ENCODE measurements at places on chromosomes 11 and 22. TPM values are rescaled to one million over a fixed set of nuclear protein-coding genes. Genes with fewer than 3 reads are reported as not detected.

GRCh38 chr11:94525546-94526324 lies 13.5 kb downstream of the C11orf97 start:
- DNase-seq = peak; percentile 86

- no peak for DNase-seq
Observed at GRCh38 chr22:30308093-30308492, 18.6 kb downstream of the TBC1D10A start.

GRCh38 chr22:29788339-29789279 lies 21.4 kb downstream of the UQCR10 start:
- DNase-seq = no peak

- DNase-seq = no peak
Observed at GRCh38 chr11:123562829-123563228, 91.6 kb downstream of the SCN3B start.

DNA sequence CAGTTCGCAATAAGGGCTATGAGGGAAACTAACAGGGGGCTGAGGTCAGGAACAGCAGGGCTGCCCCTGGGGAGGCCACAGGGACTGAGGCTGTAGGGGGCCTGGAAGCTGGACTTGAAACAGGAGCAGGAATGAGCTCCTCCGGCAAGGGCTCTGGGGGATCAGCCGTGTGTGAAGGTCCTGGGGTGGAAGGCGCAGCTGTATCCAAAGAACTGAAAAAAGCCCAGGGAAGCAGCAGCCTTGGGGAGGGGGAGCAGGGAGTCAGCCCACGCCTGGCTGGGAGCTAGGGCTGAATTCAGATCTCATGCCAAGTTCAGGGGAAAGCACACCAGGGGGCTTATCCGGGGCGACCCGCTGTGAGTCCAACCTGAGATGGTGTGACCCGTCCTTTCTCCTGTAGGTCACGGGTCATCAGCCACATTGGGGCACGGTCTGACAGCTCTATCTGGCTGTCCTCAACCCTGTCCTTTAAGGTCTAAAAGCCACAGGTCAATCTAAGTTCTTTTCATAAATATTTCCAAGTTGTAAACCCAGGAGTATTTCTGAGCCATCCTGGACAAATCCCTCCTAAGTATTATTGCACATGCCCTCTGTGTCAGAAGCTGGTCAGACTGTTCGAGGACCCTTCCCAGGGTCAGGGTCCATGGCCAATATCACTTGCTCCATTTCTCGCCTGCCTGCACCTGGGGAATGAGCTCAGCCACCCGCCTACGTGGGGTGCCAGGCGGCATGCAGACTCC lies 18.0 kb downstream of the TP53AIP1 start:
- no peak for DNase-seq

Gene TRIM6
- total RNA-seq = 2.2 TPM

Gene ACER3
- 16.1 TPM for total RNA-seq

- peak; percentile 41 for DNase-seq
Observed at GRCh38 chr11:293271-293851, 4.4 kb downstream of the PGGHG start.

- no peak for DNase-seq
Observed at GRCh38 chr22:29146771-29147170, 58.9 kb upstream of the EMID1 start.

Gene KRTAP5-2
- total RNA-seq = not detected

GRCh38 chr11:30565027-30565426 lies 21.1 kb downstream of the MPPED2 start:
- DNase-seq = no peak

DNA sequence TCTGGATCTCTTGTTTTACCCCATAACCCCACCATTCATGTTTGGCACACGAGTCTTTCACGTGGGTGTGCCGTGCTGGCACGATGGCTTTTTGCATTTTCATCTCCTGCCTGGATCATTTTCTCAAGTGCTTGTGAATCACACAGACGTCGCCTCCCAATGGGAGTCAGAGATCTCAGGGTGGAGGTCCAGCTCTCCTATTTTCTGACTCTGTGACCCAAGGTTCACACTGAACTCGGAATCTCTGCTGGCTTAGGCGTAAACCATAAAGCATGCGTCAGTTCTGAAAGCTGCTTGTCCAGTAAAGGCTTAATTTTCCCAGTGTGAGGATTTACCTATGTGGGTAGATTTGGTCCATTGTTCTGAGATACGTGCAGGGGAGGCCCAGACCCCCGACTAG lies 16.0 kb upstream of the C22orf42 start:
- no peak for DNase-seq

DNA sequence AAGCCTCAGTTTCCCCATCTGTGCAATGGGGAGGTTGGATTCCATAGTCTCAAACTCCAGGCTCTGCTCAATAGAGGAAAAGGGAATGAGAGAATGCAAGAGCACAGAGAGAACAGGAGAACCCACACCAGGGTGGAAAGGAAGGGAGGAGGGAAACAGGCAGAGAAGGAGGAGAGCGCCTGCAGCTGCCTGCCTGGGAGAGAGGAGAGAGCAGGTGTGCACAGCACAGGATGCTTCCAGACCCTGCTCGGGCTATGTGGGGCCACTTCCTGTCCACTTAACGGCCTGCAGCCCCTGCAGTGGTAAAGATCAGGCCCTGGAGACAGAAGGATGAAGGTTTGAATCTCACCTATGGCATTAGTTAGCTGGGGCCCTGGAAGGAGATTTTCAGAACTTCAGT lies 12.3 kb downstream of the LRRC32 start:
- DNase-seq = no peak

DNA sequence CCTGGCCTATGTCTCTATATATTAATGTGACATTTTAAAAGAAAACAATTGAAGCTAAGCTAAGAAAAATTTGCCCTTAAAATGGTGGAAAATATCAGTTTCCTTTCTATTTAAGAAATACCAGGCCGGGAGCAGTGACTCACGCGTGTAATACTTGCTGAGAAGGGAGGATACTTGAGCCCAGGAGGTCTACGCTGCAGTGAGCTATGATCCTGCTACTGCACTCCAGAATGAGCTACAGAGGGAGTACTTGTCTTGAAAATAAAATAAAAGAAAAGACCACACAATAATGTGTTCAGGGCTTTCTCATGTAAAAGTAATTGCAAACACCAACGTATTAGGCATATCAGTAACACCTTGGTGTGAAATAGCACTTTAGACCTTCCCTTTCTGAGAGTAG lies 1.4 kb upstream of the PRSS23 start:
- DNase-seq = no peak

Gene OR4A16
- not detected for total RNA-seq

DNA sequence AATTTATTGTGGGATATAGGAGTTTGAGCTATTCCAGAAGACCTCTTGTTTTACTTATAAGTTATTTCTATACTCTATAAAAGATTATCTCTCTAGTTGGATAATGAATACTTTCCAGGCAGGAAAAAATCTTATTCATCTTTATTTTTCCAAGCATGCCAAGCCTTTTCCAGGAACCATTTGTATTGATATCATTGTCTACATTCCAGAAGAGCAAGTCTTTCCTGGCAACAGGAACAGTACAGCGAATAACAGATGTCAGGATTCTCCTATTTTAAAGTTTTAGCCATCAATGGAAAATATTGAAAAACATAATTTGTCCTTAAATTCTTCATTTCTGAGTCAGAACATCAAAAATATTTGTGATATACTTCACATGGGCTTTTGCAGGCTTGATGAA lies 5.2 kb upstream of the NXPE1 start:
- DNase-seq = no peak

DNA sequence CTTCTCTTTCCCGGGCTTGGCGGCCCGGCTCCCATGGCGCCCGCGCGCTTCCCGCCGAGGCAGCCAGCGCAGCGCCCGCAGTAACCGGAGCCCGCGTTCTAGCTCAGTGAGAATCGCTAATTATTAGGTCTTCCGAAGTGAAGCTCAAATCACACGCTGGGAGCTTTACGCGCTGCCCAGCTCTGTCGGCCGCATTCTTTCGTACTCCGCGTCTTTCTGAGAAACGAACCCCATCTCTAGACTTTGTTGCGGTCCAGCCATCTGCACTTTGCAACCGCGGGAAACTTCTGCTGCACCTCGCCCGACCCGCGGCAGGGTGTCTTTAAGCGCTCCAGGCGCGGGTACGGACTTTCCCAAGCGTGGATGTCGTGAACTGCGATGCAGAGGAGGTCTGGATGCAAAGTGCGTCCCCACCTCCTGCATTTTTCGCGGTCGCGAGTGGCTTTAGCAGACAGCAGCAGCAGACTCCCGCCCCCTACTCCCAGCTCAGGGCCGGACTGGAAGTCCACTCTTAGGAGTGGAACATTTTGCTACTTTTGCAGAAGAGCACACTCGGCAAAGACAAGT lies 6.0 kb upstream of the PAX6 start:
- no peak for DNase-seq

GRCh38 chr11:66720223-66720898 lies 8.7 kb downstream of the SPTBN2 start:
- DNase-seq = no peak

- DNase-seq = peak; percentile 87
Observed at GRCh38 chr11:2100361-2101170, 38.6 kb downstream of the IGF2 start.

DNA sequence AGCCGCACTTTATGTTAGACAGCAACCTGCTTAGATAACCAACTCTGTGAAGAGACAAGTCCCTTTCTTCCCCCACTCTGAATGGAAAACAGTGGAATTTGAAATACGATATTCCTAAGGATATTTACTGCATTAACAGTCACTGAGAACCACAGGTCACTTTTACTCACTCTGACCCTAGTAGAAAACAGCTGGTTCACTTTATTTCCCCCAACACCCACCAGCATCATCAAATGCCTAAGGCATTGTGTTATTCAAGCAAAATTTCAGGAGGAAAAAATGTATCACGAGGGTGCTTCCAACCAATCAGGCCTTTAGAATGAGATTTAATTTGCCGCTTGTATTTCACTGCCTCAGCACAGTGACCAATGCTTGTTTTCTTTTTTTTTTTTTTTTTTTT lies 1134.1 kb upstream of the CCDC90B start:
- no peak for DNase-seq

GRCh38 chr11:93972790-93973189 lies 48.4 kb upstream of the HEPHL1 start:
- no peak for DNase-seq

- peak; percentile 72 for DNase-seq
Observed at GRCh38 chr11:128616161-128616560, 28.8 kb upstream of the ETS1 start.

- DNase-seq = no peak
Observed at GRCh38 chr11:120808616-120809050, 215.3 kb upstream of the TBCEL start.

GRCh38 chr11:32326522-32326921 lies 108.8 kb downstream of the WT1 start:
- no peak for DNase-seq

DNA sequence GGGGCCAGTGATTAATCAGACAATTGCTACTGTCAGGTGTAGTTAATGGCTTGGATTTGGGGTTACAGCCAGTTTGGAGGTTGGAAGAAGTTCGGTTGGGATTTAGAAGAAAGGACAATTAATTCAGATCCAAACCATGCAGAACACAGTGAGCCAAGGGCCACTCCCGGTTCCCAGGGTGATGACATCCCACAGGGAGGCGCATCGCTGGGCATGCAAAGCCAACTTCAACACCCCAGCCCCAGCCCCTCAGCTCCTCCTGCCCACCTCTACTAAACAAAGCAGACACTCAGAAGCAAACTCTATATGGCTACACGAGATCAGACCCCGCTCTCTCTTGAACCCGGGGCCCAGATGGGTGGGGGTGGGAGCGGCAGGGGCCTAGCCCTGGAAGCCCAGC lies 10.2 kb downstream of the MB start:
- no peak for DNase-seq

DNA sequence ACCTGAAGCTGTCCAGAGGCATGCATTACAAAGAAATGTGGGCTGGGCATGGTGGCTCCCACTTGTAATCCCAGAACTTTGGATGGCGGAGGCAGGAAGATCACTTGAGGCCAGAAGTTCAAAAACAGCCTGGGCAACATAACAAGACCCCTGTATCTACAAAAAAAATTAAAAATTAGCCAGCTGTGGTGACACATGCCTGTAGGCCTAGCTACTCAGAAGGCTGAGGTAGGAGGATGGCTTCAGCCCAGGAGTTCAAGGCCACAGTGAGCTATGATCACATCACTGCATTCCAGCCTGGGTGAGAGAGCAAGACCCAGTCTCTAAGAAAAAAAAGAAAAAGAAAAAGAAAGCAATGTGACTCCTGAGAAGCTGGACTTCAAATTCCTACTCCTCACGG lies 138.5 kb upstream of the HSD17B12 start:
- DNase-seq = no peak

Gene SPDYC
- total RNA-seq = not detected

- DNase-seq = no peak
Observed at GRCh38 chr22:36758792-36759271, 17.1 kb downstream of the IFT27 start.

Gene PRG3
- total RNA-seq = not detected

Gene PHOX2A
- total RNA-seq = not detected

DNA sequence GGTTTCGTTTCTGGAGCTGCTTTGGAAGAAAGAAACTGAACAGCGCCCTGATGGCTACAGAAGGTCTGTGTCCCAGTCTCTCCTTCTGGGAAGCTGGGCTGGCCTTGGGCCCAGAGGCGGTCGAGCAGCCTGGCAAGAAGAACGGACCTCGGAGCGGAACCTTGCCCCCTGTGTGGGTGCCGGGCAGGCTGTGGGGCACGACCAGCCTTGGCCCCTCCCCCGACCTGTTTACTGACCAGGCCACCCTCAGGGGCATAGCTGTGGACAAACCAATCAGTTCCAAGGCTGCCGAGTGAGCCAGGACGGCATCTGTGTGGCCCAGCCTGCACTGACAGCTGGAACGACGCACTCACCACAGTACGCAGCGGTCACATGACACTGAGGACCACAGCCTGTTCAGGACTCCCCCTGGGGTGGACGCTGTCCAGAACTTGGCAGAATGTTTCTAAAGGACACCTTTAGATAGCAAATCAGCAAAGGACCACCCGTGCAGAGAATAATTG lies 7.2 kb downstream of the PIM3 start:
- peak; percentile 87 for DNase-seq

- peak; percentile 72 for DNase-seq
Observed at GRCh38 chr11:124746621-124747243, 5.3 kb downstream of the VSIG2 start.

- DNase-seq = no peak
Observed at GRCh38 chr11:65779669-65779918, 1.2 kb downstream of the AP5B1 start.

Gene DGCR6L
- 41.7 TPM for total RNA-seq

GRCh38 chr11:65639623-65640482 lies 2.0 kb downstream of the SIPA1 start:
- peak; percentile 69 for DNase-seq

Gene TSG101
- total RNA-seq = 58.4 TPM

GRCh38 chr11:45655347-45655756 lies 10.1 kb downstream of the CHST1 start:
- DNase-seq = peak; percentile 88

Gene KCNA4
- 0.45 TPM for total RNA-seq

Gene TRPM5
- total RNA-seq = not detected

GRCh38 chr22:33112580-33112979 lies 54.4 kb upstream of the SYN3 start:
- DNase-seq = no peak

Gene PAK1
- 19.5 TPM for total RNA-seq

Gene ARAP1
- 51.8 TPM for total RNA-seq

Data from right cardiac atrium (tissue), 5 donors.